ENCODE measurements at places on chromosomes 4 and X.

DNA sequence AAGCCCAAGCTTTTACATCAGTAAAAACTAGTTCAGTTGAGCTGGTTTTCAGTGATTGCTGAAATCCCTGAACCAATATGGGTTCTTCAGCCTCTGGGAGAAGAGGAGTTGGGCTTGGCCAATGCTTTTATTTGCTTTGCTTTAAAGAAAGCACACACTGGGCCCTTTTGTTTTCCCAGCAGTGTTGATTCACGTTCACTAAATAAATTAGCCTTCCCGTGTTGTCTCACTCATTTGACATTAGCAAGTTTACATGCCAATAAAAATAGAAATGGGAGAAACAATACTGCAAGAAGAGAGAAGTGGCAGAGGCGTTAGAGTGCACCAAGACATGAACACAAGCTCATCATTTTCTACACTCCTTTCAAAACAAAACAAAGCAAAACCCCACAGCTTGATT is 136.2 kb downstream of the SHROOM3 start:
- DNase-seq = no peak

GRCh38 chr4:166538491-166539005 is 665.5 kb downstream of the TLL1 start:
- no peak for DNase-seq

DNA sequence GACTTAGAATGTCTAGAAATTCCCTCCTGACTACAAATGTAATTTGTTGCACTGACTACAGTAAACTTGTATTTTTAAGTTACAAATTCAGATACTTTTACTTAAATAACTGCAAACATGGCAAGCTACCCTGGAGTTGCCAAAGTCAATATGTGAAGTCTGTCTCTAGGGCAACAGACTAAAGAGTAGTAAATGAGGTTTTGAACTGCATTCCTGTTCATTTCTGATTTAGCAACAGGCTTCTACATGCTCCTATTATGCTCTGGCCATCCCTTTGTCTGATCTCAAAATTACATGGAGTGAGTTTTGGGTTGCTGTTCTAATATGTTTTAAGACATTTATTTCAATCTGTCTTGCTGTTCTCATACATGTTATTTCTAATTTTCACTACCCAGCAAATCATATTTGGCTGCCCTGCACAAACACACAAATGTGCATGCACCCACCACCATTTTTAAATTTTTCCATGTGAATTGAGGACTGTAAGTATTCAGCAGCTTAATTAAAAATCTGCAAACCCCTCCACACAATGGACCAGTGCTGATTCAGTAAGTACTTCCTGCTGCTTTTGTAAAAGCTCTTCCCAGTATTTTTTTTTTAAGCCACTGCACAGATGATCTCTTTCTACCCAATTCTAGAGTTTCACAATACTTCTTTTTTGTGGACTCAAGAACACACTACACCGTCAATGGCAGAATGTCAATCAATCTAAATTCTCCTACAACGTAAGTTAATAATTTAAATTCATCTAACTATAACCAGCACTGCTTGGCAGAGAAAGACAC is 26.7 kb downstream of the SH3RF1 start:
- peak; percentile 82 for DNase-seq

DNA sequence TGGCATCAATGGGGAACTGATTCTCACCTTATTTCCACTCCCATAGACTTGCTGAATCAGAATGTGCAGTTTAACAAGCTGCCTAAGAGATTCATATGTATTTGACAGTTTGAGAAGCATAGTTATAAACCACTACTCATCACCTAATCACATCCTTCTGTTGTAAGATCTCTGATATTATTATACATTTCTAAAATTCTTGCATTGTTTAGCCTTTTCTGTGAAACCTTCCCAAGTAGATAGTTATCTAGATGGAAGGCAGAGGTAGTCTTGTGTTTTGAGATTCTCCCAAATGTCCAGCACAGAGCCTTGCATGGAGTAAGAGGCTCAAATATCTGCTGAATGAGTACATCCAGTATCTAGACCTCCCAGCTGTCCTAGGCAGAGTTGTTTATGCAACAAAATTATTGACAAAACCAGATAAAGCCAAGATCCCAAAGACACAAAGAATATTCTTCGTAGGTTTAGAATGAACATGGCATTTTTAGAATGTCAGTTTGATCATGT is 227.3 kb downstream of the KDR start:
- DNase-seq = no peak

GRCh38 chrX:118682258-118683014 is 45.0 kb upstream of the IL13RA1 start:
- DNase-seq = peak; percentile 4

- no peak for DNase-seq
Measured at GRCh38 chr4:52910115-52910514, 48.0 kb downstream of the RASL11B start.

- no peak for DNase-seq
Measured at GRCh38 chr4:72427057-72427456, 142.0 kb downstream of the ADAMTS3 start.

DNA sequence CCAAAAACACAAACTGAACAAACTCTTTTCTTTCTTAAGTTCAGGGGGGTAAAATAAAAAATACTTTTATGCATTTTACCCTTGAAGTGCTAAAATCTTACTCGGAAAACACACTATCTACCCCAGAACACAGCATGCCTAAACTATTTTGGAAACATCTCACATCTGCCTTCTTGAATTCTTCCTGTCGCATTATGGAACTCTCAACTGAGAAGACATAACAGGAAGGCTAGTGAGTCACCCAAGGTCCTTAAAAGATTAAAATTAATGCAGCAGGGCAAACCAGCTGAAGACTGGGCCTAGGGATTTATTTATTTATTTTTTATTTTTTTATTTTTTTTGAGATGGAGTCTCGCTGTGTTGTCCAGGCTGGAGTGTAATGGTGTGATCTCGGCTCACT is 208.2 kb downstream of the APBB2 start:
- peak; percentile 49 for DNase-seq

- DNase-seq = no peak
Measured at GRCh38 chr4:156894234-156894633, 77.4 kb downstream of the PDGFC start.

DNA sequence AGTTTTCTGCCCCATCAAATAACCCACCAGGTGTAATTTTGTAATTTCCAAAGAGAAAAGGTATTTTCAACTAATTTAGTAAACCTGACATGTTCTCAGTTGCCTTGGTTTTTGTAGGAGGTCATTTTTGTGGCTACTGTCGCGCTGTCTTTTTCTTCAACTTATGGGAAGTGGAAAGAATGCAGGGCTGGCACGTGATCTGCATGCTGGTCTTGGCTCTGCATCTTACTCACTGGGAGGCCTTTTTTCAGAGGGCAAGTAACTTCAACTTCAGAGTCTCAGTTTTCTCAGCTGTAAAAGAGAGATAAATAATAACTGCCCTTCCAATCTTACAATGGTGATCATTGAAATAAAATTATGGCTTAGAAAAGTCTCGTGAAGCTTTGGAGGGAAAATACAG is 109.9 kb upstream of the SMIM10 start:
- peak; percentile 47 for DNase-seq

All from fibroblast of pulmonary artery (primary cell).